Fibroblast of skin of abdomen (primary cell): ENCODE measurements at places on chromosomes 16 and 17.

DNA sequence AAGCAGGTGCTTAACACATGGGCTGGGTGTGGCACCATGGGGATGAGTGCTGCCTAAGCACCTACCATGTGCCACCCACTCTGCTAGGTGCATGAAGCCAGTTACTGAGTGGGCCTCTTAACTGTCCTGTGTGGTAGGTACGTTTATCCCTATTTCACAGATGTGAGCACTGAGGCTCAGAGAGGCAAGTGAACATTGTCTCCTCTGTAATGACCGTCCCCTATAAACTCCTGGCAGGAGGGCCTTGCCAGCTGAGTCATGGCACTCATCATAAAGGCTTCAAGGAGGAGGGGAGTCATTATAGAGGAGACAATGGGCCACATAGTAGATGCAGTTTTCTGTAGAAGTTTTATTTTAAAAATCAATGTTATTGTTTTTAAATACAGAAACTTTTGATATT lies 79.1 kb downstream of the RAB11FIP4 start:
- DNase-seq, result no peak

DNA sequence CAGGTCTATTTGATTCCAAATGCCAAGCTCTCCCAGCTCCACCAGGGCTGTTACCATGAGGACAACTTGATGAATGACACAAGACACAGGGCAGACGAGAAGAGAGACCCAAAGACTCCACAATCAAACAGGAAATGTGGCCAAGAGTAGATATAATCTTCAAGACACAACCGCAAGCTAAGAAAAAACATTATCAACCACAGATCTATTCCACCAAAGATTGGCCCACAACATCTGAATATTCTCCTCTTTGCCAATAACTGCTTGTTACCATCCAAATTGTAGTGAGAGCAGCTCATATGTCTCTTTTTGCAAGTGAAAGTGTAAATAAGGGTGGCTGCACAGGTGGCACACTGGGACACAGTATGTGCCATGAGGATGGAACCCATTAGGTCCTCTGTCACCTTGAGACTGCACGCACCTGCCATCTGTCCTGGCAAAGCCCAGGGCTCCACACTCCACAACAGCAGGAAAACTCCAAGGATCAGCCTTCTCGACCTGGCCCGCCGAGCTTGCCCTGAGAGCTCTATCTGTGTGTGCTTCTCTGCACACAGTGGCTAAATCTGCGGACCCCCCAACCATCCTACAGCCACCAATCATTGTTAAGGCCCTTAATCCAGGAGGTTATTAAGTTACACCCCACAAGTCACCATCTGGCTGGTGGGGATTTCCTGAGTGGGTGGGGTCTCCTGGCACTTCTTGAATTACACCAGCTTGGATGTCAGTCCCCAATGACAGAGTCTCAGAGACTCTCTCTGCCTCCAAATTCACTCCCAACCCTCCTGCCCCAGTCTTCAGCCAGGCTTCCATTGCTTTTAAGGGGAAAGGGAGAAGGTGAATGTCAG lies 50.5 kb downstream of the DYNLRB2 start:
- DNase-seq, result no peak

DNA sequence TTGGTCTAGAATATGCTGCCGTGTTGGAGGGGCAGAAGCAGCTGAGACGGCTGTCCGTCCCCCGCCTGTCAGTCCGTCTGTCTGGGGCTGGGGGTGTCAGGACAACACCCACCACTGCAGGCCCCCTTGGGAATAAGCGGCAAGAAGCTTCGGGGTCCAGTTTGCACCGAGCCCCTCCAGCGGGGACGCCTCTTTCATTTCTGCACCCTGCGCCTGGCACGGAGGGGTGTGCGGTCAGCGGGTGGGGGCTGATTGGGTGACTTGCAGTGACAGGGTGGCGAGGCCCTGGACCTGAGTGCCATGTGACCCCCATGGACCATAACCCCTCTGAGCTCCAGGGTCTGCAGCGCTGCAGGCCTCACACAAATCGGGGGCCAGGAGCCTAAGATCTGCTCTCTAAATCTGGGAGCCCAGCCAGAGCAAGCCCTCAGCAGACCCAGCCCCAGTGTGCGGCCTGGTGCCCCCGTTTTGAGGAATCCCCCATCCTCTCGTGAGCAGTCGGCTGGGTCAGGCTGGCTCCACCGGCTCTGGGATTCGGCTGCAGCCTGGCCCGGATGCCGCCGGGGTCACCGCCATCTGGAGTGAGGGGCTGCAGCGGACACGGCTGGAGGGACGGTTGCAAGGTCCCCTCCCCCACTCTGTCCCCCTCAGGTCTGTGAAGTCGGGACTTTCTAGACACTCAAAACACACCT lies 8.3 kb downstream of the CBFA2T3 start:
- no peak for DNase-seq

DNA sequence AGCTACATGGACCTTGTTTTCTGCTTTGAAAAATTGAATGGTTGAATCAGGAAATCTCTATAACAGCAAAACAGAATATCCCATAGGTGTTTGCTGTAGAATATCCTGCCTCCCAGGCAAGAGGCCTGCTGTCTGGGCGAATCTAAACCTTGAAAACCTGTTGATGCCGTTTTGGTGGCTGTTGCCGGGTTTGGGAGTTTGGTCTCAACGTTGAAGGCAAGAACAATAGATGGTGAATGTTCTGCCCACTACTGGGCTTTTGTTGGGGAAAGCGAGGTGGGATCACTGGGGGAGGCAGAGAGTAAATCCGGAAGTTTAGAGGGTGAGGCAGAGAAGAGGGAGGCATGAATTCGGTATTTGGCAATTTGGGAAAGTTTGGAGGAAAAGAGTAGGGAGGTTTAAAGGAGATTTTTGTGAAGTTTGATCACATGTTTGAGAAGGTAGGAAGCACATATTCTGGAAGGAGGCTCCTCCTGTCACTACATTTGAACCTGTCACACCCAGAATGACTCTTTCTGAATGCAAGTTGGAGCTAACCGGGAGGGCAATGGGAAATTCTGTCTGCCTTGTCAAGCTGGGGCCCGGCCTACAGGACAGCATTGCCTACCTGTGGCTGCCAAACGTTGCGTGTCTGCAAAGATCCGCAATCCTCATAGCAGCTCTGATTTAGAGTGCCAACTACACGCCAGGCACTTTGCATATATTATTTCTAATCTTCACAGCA lies 46.5 kb downstream of the GPRC5B start:
- DNase-seq, result no peak

GRCh38 chr17:68455901-68456338 lies 1.4 kb downstream of the WIPI1 start:
- peak; percentile 76 for DNase-seq

DNA sequence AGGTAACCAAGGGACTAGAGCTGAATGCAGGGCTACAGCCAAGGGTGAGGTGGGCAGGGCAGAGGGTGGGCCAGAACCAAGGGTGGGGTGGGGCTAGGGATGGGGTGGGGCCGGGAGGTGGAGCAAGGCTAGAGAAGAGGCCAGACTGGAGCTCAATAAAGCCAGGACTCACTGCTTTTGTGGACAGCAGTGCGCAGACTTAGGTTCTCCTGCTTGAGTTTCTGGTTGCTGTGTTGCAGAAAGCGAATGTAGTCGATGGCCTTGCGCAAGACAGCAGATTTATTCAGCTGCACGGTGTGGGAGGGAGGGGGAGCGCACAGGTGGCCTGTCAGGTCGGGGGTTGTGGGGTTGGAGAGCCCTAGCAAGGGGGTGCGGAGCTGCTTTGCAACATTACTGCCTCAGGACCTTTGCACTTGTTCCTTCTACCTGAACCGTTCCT lies 18.7 kb downstream of the SREBF1 start:
- DNase-seq, result no peak

- DNase-seq, result peak; percentile 82
Observed at GRCh38 chr16:62638964-62639870, 603.0 kb upstream of the CDH8 start.

- DNase-seq, result no peak
Observed at GRCh38 chr17:57587193-57587969, 157.7 kb downstream of the CCDC182 start.

DNA sequence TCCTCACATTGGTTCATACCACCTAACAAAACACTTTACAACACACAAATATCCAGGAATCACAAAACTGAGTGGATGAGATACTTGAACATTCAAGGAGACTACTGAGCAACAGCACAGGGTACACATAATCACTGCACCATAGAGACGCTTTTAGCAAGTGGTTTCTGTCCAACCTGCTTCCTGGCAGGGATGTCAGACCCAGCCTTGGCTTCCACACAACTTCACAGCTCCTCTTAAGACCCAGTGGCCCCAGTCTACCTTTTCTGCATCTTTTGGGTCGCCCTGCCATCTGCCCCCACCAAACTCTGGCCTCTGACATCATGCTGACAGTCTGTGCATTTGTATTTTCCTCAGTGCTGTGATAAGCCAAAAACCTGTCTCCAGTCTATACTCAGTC lies 5.9 kb upstream of the CORO6 start:
- no peak for DNase-seq

GRCh38 chr17:66978514-66979061 lies 14.1 kb downstream of the CACNG4 start:
- no peak for DNase-seq
